ENCODE measurements at places on chromosomes 2 and 18.

DNA sequence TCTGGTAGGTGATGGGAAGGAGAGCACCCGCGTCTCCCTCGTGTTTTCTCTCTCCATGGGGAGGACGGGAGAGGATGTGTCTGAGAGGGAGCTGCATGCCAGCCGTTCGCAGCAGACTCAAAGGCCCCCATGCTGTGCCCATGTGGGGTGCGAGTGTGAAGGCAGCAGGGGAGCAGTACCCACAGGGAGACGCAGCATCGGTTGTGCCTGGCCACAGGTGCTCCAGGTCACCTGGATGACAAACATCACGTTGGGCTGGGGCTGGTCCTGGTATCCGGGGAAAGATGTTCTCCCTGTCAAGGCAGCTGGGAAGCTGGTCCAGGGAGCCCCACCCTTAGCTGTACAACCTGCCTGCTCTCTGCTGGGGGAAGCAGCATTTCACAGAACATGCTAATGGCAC lies 119.5 kb upstream of the SALL3 start:
- DNase-seq = no peak

DNA sequence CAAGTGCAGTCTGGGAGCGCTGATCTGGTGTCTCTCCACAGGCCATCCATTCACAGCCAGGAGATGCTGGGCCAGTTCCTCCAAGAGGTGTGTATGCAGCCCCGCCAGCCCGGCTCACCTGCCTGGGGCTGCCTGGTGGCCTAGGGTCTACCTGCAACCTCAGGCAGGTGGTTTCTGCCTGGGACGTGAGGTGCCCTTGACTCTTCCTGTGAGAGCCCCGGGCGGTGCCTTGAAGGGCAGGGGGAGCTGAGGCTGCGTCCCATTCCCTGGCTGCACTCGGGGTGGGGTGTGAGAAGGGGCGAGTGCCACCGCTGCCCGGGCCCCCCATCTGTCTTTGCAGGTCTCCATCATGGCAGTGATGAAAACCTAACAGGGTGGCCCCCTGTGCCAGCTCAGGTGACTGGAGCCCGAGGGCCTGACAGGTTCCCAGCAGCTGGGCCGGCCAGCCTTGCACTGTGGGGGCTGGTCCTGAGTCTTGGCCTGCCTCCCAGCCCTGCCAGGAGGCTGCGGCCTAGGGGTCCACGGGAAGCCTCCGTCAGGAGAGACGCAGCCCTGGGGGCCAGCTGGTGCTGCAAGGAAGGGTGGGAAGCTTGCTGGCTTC lies 11.9 kb downstream of the CAPN10 start:
- DNase-seq = no peak

DNA sequence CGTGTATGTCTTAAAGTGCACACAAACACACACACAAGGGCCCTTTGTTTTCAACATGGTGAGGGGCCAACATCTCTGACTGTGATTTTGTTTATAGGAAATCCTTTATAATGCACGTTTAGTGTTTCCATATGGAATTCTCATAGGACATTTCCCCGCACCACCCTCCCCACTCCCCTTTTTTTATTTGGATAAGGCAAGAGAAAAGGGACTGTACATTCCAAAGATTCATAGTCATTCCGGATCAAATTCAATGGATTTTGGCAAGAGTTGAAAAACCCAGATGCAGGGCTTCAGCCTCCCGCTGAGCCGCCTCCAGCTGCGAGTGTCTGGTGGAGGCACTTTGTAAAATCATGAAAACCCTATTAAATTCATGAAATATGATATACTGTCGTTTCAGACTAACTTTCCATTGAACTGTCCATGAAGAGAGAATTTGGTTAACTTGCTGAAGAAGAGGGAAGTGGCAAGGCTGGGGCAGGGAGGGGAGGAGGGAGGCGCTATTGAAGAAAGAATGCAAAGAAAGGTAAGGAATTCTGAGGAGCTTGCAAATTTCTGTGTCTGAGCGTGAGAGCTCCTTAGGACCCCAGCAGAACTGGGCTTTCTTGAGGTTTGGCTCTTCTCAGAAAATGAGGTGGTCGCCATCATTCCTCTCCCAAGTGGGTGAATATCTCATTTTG lies 25.8 kb upstream of the SLC14A2 start:
- DNase-seq = no peak

DNA sequence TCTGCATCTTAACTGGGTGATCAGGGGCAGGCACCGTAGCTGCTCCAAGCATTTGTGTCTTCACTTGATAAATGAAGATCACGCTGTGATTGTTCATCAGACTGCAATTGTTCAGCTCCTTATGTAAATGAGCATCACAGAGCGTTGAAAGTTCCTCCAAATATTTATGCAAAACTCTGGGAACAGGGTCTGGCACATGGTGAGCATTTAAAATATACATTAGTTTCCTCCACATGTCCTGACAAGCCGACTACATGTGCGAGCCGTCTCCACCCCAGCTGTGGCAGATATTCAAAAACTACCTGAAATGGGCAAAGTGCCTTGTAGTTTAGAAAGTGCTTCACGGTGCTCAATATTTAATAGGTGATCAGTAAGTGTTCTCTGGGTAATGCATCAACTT lies 175.1 kb upstream of the ID2 start:
- DNase-seq = no peak

DNA sequence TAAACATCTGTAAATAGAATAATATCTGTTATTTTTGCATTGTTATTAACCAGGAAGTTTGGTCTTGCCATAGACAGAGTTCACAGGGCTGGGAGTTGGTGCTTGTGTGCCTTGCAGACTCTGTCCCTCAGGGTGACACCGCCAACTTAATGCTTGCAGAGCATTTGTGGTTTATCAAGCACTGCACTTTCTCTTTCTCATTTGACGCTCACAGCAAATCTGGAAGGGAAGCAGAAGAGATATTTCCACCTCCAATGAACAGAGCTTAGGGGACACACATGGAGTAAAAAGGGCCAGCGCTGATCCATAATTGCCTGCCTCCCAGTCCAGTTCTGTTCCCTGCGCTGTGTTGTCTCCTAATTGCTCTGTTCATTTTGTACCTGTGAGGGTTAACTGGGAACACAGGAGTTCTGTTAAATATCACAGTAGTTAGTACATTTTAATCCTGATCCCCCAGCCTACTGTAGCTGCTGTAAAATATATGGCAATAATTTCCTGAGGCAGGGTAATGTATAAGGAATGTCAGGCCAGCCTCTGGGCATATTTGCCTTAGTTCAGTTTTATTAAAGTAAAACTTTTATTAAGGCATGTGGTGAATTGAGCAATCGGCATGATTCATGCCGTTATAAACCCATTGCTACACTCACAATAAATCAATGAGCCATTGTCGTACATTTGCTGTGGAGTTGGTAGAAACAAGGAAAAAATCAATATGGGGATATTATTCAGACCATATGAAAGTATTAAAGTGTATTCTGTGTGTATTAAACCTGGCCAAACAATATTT lies 182.5 kb upstream of the OSR1 start:
- no peak for DNase-seq

GRCh38 chr18:45670281-45670962 lies 53.6 kb upstream of the SLC14A1 start:
- peak; percentile 55 for DNase-seq

DNA sequence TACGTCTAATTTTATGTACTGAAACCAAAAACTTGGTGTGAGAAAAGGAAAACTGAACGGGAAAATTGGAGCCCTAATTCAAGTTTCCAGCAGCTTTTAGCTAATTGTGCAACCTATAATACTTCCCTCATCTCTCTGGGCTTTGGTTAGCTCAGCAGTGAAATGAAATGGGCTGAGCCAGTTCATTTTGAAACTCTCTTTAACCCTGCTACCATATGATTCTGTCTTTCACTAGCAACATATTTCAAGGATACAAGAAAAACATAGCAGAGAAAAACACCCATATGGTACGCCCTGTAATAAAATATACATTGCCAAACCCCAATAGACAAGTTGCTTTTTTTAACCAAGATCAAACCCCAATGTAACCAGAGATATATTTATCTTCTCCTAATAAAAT lies 799 bp downstream of the SYT4 start:
- DNase-seq = no peak

DNA sequence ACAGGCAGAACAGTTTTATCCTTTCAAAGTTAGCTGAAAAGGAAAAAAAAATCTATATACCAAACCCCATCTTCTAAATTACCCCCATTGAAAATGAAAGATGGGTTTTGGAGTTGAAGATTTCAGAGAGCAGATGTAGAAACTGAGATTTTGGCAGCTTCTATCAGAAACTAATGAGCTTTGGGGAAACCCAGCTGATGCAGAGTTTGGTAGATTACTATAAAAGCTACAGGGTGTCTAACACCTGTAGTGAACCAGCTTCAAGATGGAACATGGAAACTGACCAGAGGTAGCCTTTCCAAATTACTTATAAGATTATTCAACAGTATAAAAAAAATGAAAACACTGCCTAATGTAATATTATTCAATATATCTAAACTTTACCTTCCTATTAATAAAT lies 583.1 kb downstream of the XIRP2 start:
- no peak for DNase-seq

DNA sequence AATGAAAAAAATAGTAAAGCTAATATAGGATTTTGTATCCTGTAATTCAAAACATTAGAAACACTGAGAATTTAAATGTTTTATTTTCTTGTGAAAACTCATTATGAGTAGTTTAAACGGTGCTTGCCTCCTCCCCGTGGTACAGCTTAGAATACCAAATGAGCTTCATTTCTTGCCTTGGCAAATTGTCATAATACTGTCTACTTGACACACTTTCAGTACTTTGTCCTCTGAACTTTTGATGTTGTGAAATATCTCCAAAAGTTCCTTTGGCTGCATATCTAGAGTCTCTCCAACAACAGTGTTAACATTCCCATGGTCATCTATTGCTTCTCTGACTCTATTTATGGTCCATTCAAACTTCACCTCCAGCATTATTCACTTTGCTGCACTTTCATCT lies 61.9 kb upstream of the EPB41L5 start:
- DNase-seq = no peak

DNA sequence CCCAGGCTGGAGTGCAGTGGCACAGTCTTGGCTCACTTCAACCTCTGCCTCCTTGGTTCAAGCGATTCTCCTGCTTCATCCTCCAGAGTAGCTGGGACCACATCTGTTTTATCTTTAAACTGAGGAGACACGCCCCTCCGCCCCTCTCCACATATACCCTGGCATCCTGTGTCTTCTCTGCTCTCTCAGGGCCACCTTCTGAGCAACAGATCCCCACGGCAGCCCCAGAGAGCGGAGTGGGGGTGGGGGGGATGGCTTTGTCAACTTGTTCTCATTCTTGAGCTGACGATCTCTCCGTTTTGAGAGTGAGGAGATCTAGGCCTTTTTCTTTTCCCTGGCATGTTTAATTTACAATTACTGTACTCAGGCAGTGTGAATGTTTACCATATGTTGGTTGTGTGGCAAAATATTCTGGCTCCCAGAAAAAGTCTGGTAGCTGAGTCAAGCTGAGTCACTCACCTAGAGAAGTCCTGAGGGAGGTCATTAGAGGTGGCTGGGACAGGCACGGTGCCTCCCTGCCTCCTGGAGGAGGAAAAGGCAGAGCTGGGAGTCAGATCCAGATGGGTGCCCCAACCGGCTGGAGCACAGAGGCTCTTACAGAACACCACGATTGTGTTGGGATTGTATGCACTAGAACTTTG lies 19.5 kb upstream of the ID2 start:
- DNase-seq = no peak

DNA sequence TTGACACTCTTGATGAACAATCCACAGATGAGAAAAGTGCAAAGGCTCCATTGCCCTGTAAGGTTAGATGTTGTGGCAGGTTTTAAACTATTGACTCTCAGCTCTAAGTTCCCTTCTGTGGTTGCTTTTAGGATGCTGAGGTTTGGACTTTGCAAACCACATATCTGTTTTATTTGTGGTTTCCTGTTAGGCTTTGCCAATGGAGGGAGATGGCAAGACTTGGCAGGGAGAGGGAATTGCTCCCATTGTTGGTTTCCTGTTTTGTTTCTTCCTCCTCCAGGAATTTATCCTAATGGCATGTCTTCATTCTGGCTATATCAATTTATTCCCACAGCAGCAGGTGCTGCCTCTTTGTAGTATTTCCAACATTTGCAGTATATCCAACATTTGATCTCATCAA lies 772.3 kb downstream of the LRRTM4 start:
- DNase-seq = no peak

DNA sequence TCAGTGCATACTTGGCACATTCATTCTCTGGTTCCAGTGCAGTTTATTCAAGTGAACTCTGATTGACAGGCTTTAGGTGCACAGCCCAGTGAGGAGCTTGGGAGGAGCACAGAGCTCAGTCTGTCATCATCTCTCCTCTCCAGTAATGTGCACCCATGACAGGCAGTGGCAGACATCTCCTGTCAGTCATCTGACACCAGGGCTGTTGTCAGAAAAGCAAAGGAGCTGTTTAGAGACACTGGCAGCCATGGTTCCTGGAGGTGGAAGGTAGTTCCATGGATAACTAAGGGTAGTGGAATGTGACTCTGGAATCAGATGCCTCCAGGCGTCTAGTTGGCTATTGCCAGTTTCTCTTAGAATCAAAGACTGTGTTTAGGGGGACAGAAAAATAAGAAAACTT lies 308.8 kb downstream of the DCDC2C start:
- DNase-seq = no peak

GRCh38 chr2:120556911-120557310 lies 178.8 kb upstream of the GLI2 start:
- DNase-seq = no peak

DNA sequence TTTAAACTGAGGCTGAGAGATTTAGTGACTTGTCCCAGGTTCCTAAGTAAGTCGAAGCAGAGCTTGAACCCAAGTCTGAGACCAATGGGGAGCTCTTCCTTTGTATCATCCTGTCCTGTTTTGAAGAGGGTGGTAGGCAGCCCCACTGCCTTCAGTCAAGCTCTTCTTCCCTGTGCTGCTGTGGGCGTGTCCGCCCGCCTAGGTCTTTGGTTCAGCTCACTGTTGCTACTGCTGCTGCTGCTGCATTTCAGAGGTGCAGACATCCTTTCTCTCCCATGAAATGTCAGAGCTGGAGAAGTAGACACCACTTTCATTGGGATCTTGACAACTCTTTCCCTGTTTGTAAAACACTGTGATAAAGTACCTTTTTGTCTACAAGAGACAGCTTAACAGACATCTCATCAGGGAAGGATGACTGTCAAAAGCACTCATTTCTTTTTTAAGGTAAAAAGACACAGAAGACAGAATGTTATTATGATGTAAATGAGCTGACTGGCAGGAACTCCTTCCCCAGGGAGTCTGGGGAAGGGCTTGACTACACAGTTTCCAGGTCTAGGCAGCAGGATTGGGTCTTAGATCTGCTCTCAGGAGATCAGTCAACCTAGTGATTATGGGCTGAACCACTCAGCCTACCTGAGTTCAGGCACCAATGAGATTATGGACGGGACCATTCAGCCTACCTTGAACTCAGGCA lies 91.7 kb upstream of the TRIB2 start:
- no peak for DNase-seq
